GM03348 (cell line): ENCODE measurements at places on chromosomes 7 and 10.

- no peak for DNase-seq
Measured at GRCh38 chr10:129880191-129880870, 83.7 kb downstream of the EBF3 start.

- DNase-seq: no peak
Measured at GRCh38 chr7:81761821-81762220, 8.0 kb downstream of the HGF start.

DNA sequence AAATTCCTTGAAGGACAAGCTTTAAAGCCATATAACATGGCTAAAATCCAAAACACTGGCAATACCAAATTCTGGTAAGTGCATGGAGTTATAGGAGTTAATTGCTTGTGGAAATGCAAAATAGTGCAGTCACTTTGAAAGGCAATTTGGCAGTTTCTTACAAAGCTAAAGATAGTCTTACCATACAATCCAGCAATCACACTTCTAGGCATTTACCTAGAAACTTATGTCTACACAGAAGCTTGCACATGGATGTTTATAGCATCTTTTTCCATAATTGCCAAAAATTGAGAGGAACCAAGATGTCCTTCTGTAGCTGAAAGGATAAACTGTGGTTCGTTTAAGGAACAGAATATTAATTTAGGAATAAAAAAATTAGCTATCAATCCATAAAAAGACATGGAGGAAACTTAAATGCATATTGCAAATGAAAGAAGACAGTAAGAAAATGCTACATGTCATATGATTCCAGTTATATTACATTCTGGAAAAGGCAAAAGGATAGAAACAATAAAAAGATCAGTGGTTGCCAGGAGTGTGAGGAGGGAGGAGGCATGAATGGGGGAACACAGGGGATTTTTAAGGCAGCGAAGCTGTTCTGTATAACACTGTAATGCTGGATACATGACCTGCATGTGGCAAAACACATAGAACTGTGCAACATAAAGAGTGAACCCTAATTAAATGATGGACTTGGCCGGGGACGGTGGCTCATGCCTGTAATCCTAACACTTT, 51.9 kb downstream of the GNAT3 start:
- DNase-seq: no peak

- no peak for DNase-seq
Measured at GRCh38 chr10:132764108-132764507, 21.8 kb downstream of the NKX6-2 start.

- DNase-seq: peak; percentile 85
Measured at GRCh38 chr10:103605359-103606096, 112.0 kb downstream of the NEURL1 start.

DNA sequence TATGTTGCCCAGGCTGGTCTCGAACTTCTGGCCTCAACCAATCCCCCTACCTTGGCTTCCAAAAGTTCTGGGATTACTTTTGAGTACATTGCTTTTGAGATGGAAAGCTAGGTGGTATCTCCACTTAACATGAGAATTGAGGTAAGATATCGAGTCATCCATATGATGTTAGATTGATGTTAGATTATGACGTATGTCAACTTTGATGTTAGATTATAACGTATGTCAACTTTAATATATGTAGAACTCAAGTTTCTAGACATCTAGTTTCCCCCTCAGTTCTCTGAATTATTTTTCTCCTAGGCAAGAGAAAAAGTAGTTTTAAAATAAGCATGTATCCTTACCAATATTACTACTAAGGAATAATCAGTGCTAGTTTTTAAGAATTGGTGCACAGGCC, 20.0 kb downstream of the SHOC2 start:
- DNase-seq: no peak

GRCh38 chr7:116443101-116443523, 56.4 kb upstream of the CAV2 start:
- peak; percentile 83 for DNase-seq

DNA sequence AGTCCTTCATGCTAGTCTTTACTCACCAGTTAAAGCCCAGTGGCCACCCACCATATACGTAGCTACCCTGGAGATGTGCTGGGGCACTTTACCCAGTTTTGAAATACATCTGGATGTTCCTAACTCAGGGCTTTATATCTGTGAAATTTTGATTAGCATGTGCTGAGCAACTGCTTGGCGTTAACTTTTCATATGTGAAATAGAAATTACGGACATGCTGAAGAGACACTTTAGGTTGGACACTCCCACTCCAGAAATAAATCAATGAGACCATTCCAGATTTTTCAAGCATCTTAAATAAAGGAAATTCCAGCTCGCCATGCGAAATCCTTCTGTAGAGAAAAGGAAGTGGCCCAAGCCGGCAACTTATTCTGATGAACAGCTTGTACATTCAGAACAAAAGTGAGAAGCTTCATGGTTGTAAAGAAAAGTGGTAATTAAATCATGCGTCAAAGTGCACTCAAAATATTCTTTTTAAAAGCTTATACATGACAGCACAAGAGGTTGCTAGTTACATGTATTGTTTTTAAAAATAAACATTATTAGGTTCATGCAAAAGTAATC, 153.5 kb upstream of the ITGB1 start:
- no peak for DNase-seq

- DNase-seq: no peak
Measured at GRCh38 chr7:127884066-127884559, 147.1 kb downstream of the LRRC4 start.

DNA sequence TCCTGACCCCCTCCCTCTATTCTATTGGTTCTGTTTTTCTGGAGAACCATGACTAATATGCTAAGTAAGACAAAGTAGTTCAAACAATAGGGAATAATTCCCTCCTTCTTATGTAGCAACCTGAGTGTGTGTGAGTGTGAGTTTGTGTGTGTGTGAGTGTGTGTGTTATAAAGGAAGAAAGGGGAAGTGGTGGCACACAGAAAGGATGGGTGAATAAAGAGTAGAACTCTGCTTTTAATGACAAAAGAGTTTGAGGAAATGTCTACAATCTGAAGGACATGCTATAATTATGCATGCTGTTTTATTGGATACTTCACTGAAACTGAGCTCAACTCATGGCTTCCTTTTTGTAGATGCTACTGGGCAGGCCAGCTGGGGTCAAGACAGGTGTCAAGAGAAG, 489.5 kb downstream of the REEP3 start:
- DNase-seq: no peak

- DNase-seq: no peak
Measured at GRCh38 chr10:122303271-122304053, 32.4 kb downstream of the BTBD16 start.
